Stimulated activated CD8-positive, alpha-beta memory T cell treated with anti-CD3 and anti-CD28 coated beads, Interleukin-15, amount 100 ng/mL, for 24 hours (primary cell): ENCODE measurements at places on chromosomes 2 and 18.

GRCh38 chr2:191345788-191346187, 100.6 kb downstream of the MYO1B start:
- DNase-seq, result no peak

DNA sequence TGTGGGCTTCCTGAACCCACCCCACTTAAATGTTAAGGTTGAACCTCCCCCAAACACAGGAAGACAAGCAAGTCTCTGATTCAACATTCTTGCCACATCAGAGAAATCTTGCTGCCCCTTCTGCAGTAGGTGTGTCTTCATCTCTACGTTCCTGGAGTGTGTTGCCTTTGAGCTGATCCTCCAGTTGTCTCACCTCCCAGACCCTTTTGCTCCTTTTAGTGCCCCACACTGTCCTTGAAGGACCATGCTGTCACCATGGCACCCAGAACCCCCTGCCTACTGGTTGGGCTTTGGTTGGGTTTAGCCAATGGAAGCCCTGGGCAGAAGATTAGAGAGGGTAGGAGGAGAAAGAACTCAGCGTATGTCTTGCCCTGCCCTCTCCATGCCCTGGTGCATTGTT, 10.7 kb downstream of the CAB39 start:
- no peak for DNase-seq

- DNase-seq, result no peak
These were observed 112.7 kb upstream of the DLX2 start for GRCh38 chr2:172215172-172215935.

GRCh38 chr2:41521211-41521610, 526.6 kb upstream of the PKDCC start:
- no peak for DNase-seq
